Hematopoietic multipotent progenitor cell treated with erythropoietin and hydrocortisone succinate and interleukin-3 and kit ligand, for 15 days (in vitro differentiated cells): ENCODE measurements at places on chromosomes 13 and 19.

- DNase-seq, result no peak
Observed at GRCh38 chr13:91238036-91238435, 109.5 kb upstream of the MIR17HG start.

- no peak for DNase-seq
Observed at GRCh38 chr19:53621885-53622740, 9.7 kb upstream of the DPRX start.

GRCh38 chr19:2249880-2250765, 1.0 kb downstream of the AMH start:
- DNase-seq, result no peak

GRCh38 chr13:50026788-50027473, 11.7 kb downstream of the KCNRG start:
- no peak for DNase-seq

DNA sequence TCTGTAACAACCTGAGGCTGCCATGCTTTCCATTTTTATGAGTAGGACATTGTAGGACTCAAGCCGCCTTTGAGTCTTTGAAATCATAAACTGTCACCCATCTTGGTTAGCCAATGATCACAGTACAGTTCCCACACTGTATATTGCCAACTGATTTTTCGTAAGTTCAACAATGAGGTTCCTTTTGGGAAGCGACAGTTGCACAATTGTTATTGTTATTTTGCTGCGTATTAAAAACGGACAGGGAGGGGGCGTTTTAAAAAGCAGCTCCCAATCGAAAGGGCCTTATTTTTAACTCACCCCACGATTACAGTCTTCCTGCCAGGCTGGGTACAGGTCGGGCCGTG, 601 bp downstream of the SLC46A3 start:
- DNase-seq, result no peak

GRCh38 chr19:40465025-40465556, 454 bp downstream of the BLVRB start:
- DNase-seq, result no peak

DNA sequence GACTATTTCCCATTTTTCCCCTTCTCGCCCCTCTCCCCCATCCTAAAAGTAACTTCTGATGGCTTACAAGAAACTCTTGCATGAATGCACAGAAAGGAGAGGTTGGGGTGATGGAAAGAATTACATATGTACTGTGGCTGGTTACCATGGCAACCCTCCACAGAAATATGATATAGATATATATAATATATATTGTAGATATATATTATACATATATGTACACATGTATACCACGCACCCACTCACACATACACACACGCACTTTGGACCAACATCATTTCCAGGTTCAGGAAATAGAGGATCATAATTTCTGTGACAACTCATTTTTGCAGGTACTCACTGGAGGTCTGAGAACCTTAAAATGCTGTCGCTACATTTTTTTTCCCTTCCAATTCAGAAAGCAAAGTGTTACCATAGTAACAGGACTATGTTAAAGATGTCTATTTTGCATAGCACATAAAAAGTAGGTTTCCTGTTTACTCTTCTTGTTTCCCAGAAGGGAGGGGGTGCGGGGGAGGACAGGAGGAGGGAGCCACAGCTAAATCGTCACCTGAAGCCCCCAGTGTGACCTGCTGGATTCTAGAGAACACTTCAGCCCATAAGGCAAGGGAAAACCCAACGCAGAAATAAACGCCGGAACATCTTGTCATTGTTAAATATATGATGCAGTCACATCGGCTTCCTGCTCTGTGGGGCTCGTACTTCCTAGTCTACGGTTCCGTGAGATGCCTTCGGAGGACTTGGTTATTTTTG, 44.7 kb downstream of the EFNB2 start:
- no peak for DNase-seq

DNA sequence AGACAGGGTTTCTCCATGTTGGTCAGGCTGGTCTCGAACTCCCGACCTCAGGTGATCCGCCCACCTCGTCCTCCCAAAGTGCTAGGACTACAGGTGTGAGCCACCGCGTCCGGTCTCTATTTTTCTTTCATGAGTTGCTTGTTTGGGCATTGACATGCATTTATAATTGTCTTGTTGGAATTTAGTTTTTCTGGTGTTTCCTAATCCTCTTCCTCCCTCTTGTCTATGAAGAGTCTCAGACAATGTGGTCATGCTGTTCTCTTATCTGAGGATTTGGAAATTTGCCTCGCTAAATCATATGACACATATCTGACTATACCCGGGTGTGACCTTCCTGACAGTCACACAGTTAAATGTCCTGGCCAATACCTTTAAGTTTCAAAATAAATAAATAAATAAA, 7.4 kb upstream of the CEACAM18 start:
- no peak for DNase-seq

DNA sequence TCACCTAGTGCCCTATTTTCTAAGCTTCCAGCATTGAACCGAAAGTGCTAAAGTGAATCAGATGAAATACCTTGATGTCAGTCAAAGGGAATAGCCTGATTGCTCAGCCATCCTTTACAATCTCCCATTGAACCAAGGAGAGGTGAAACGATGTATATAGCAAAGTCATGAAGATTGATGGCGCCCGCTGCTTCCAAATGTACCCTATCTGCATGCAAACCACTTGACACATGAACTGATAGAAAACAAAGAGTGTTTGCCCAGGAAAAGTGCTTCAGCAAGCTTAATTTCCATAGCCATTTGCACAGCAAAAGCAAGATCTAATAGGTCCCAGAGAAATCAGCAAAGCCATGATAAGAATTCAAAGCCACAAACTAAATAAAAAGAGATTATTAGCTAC, 624.9 kb upstream of the PCDH9 start:
- DNase-seq, result no peak

DNA sequence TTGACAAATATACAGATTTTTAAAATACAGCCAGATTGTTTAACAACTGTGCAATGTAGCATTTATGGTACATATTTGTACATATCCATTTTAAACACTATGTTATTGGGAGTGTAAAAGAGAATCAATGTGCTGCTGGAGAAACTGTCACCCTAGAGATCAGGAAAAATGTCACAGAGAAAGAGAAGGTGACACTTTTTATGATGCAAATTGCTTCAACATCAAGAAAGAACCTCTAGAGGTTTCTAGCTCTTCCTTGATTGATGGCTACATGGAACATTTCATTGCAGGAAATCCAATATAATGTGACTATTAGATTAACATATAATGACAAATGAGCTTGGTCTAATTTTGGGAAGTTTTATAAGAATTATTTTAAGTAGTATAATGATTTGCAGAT, 1491.2 kb upstream of the PCDH20 start:
- DNase-seq, result no peak
